ENCODE measurements at places on chromosomes 1 and 21.

GRCh38 chr1:189103956-189104355, 1373.7 kb downstream of the BRINP3 start:
- DNase-seq: no peak

GRCh38 chr1:14969006-14969405, 184.5 kb upstream of the TMEM51 start:
- DNase-seq: no peak

GRCh38 chr21:35561116-35561515, 499.2 kb downstream of the SETD4 start:
- DNase-seq: no peak

GRCh38 chr21:44880405-44881197, 7.1 kb upstream of the PTTG1IP start:
- DNase-seq: no peak

DNA sequence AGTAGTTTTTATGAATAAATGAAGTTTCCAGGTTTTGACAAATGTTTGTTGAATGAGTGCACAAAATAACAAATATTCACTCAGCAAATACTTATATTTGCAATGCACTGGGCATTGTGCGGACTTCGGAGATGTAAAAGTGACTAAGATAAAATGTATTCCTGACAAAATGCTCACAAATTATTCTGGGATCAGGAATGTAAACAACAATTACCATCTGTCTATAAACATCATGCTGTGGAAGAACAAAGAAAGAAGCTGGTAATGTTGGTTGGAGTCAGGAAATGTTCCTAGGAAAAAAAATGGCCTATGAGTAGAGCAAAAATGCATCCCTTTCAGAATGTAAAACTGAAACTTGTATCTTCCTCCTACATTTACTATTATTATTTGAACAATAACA, 68.5 kb downstream of the CRB1 start:
- no peak for DNase-seq

DNA sequence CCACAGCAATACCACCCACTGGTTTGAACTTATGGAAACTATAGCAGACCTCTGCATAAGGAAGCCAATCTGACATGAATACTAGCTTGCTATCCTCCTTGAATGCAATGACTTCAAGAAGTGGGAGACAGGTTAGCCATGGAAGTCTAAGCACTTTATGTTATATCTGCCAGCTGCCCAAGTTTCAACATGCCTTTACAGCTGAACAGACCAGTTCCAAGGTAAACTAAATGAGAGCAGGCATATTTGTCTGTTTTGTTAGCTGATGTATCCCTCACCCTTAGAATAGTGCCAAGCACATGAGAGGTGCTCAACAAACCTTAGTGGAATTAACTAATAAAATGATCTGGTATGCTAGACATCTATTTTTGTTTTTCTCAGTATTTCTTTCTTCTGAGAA, 65.1 kb downstream of the ALG14 start:
- DNase-seq: no peak

- no peak for DNase-seq
Measured at GRCh38 chr1:171683870-171684269, 31.4 kb upstream of the MYOC start.

DNA sequence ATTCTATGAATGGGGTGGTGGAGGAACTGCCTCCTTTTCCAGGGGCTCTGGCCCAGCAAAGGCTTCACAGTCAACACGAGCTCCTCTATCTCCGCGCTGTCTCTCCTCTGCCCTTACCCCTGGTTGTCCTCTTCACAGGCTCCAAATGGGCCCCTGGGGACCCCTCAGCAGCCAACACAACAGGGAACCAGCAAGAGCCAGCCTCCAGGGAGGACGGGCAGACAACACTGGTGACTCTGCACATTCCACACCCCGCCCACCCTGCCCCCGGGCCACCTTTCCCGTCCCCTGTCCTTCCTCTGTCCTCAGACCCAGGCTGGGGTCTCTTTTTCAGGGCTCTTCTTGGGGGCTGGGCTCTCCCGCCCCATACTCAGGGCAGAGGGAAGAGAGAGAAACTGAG, 17.5 kb upstream of the ETV3 start:
- DNase-seq: no peak

GRCh38 chr1:186476264-186477040, 15.5 kb upstream of the PDC start:
- DNase-seq: no peak

DNA sequence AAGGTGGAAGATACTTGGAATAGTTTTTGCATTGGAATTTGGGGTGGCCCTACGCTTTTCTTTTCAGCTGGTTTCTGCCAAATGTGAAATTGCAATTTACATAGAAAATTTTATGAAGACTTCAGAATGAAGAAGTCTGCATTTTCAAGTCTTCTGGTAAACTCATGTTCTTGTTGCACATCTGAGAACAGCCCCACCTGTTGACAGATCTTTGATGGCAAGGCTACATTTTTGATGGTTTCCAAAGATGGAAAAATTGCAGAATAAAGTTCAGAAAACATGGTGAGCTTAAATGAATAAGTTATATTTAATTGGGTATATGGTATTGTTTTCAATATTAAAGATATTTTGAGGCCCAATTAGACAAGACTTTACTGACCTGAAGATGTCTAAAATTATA, 25.4 kb downstream of the OLFM3 start:
- no peak for DNase-seq

GRCh38 chr1:89287181-89288050, 14.8 kb upstream of the GBP5 start:
- DNase-seq: no peak

DNA sequence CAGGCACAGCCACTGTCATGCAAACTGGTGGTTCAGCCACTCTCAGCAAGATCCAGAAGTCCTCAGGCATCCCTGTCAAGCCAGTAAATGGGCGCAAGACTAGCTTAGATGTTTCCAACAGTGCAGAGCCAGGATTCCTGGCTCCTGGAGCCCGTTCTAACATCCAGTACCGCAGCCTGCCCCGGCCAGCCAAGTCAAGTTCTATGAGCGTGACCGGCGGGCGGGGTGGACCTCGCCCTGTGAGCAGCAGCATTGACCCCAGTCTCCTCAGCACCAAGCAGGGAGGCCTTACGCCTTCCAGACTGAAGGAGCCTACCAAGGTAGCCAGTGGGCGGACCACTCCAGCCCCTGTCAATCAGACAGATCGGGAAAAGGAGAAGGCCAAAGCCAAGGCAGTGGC, 46.6 kb upstream of the IPO9 start:
- no peak for DNase-seq

DNA sequence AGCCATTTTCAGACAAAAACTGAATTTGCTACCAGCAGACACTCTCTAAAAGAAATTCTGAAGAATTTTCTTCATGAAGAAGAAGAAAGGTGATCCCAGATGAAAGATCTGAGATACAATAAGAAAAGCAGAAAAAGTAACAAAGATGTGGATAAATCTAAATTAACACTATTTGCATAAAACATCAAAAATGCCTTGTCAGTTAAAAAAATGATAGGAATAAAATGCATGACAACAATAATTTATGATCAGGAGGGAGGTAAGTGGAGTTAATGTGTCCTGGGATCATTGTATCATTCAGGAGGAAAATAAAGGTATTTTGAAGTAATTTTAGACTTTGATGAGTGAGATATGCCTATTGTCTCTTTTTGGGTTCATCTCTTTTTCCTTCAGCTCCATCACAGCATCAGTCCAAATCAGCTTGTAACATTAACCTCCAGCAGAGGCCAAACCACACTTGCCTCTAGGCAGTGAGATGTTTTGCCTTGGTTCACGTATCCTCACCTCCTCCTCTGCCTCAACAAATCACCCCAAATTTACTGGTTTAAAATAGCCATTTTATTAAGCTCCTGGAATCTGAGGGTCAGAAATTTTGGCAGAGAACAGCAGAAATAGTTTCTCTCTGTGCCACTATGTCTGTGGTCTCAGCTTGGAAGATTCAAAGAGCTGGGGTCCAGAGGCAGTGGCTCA, 76.9 kb upstream of the HIVEP3 start:
- no peak for DNase-seq

GRCh38 chr1:245591346-245592188, 436.8 kb downstream of the KIF26B start:
- no peak for DNase-seq

GRCh38 chr1:238060061-238060460, 169.3 kb upstream of the ZP4 start:
- no peak for DNase-seq

DNA sequence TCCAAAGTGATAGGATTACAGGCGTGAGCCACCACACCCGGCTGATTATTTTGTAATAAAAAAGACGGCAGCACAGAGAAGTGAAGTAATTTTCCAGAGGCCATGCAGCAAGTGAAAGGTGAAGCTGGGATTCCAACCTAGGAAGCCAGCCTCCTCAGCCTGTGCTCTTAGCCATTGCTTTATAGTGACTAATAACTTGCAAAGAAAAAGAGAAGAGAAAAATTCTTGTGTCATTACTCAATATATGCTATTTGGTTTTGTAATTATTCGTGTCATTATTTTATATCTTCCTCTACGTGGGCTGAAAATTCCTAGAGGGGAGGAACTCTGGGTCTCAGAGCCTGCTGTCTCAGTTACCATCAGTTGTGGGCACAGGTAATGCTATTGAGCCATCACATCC, 1.6 kb upstream of the IER5 start:
- DNase-seq: no peak

DNA sequence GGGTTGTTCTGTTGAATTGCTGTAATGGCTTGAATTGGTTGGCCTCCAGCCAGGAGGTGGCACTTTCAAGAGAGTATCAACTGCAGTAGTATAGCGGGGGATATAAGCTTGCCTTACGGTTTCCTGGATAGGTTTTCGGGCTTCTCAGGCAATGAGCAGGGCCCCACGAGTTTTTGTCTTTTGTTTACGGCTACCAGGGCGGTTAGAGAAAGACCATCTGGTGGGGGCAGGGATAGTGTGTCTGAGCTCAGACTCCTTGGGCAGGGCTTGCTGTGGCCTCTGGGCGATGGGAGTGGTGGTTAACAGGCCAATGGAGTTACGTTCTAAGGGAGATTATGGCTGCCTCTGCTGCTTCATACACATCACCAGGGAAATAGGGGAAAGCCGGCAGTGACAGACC, 62.8 kb downstream of the DTL start:
- DNase-seq: peak; percentile 22

DNA sequence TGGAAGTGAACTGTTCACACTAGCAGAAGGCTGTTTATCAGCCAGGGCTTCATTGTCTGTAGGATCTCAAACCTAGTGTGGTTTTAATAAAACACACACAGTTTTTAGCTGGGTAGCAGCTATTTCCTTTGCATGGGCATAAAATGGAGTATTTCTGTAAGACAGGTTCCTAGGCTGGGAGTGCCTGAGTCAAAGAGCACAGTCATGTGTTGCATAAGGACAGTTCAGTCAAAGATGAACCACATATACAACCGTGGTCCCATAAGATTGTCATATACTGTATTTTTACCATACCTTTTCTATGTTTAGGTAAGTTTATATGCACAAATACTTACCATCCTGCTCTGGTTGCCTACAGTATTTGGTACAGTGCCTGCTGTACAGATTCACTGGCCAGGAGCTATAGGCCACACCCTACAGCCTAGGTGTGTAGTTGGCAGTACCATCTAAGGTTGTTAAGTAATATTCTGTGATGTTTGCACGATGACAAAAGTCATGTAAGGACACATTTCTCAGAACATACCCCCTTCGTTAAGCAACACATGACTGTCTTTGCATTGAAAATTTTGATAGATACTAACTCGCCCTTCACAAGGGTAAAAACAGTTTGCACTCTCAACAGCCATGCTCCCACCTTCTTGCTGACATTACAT, 17.2 kb downstream of the LGALS8 start:
- no peak for DNase-seq

DNA sequence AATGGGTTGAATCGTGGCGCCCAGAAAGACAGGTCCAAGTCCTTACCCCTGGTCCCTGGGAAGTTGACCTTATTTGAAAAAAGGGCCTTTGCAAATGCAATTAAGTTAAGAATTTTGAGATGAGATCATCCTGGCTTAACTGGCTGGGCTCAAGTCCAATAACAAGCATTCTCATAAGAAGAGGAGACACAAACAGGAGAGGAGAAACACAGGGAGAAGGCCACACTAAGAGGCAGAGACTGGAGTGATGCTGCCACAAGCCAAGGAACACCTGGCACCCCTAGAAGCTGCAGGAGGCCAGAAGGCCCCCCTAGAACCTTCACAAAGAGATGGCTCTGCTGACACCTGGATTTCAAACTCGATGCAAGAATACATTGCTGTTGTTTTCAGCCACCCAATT, 44.6 kb downstream of the PDPN start:
- DNase-seq: no peak

GRCh38 chr1:169250022-169250421, 117.6 kb downstream of the NME7 start:
- DNase-seq: no peak

GRCh38 chr1:31583082-31583994, 7.0 kb downstream of the TINAGL1 start:
- DNase-seq: no peak

- DNase-seq: no peak
Measured at GRCh38 chr1:61047061-61047460, 35.3 kb upstream of the NFIA start.

- no peak for DNase-seq
Measured at GRCh38 chr1:89259283-89259971, 13.2 kb downstream of the GBP5 start.

- no peak for DNase-seq
Measured at GRCh38 chr1:221743416-221744208, 1.7 kb upstream of the DUSP10 start.

- DNase-seq: no peak
Measured at GRCh38 chr1:156337052-156337887, 822 bp downstream of the CCT3 start.

DNA sequence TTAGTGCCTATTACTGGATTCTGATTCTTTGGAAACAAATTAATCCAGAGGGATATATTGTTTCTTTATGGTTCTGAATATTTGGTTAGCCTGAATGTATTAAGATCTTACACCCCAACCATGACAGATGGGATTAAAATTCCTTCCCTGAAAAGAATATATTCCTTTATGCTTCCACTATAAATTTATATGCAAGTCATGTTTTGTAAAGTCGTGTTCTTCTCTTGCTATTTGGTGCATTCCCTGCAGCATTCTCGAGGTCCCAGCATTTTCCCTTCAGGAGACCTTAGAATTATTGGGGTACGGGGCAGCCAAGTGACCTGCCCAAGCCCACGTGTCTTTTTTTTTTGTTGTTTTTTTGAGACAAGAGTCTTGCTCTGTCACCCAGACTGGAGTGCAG, 62.4 kb downstream of the DISC1 start:
- DNase-seq: no peak

GRCh38 chr21:38912102-38912629, 106.4 kb downstream of the ETS2 start:
- DNase-seq: no peak

GRCh38 chr1:8653878-8654277, 163.6 kb downstream of the RERE start:
- no peak for DNase-seq

- no peak for DNase-seq
Measured at GRCh38 chr1:168700575-168701268, 28.3 kb downstream of the DPT start.

DNA sequence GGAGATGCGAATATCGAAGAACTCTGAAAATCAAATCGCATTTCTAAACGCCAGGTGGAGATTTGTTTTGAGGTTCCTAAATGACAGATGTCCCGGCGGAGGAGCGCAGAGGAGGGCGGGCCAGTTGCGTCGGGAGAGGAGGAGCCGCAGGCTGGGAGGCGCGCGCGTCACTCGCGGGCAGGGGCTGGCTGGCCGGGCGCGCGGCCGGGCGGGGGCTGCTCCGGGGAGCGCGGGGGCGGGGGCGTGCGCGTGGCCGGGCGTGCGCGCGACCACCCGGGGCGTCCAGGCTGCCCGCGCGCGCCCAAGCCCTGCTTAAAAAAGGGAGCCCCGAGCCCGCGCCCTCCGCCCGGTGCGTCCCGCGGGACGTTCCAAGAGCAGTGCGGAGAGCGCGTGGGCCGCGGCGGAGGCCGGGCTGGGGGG, 47.3 kb downstream of the H3-3A start:
- DNase-seq: peak; percentile 96
